ENCODE measurements at places on chromosomes 1 and 21.
A peak's percentile ranks its signal among the peaks of the same experiment; 100 is the strongest.

- DNase-seq, result no peak
Observed at GRCh38 chr1:232316864-232317263, 313.1 kb downstream of the SIPA1L2 start.

DNA sequence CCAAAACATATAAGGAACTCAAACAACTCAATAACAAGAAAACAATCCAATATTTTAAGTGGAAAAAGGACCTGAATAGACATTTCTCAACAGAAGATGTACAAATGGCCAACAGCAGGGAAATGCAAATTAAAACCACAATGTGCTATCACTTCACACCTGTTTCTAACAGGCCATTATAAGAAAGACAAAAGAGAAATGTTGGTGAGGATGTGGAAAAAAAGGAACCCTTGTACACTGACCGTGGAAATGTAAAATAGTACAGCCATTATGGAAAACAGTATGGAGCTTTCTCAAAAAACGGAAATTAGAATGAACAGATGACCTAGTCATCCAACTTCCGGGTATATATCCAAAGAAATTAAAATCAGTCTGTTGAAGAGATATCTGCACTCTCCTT lies 37.8 kb upstream of the CD2 start:
- no peak for DNase-seq

- no peak for DNase-seq
Observed at GRCh38 chr1:118989878-118990378, 1.8 kb upstream of the TBX15 start.

GRCh38 chr1:5913876-5914275 lies 78.3 kb downstream of the NPHP4 start:
- peak; percentile 26 for DNase-seq

GRCh38 chr1:205510308-205510950 lies 6.0 kb downstream of the CDK18 start:
- no peak for DNase-seq

GRCh38 chr1:27966402-27967105 lies 6.8 kb downstream of the XKR8 start:
- no peak for DNase-seq

- no peak for DNase-seq
Observed at GRCh38 chr1:55037733-55038551, 1.4 kb upstream of the PCSK9 start.

GRCh38 chr1:44707112-44707881 lies 23.7 kb downstream of the RNU5D-1 start:
- DNase-seq, result no peak

GRCh38 chr1:100188617-100189016 lies 10.6 kb upstream of the LRRC39 start:
- no peak for DNase-seq

- no peak for DNase-seq
Observed at GRCh38 chr1:208044589-208045462, 133.9 kb upstream of the CD34 start.

DNA sequence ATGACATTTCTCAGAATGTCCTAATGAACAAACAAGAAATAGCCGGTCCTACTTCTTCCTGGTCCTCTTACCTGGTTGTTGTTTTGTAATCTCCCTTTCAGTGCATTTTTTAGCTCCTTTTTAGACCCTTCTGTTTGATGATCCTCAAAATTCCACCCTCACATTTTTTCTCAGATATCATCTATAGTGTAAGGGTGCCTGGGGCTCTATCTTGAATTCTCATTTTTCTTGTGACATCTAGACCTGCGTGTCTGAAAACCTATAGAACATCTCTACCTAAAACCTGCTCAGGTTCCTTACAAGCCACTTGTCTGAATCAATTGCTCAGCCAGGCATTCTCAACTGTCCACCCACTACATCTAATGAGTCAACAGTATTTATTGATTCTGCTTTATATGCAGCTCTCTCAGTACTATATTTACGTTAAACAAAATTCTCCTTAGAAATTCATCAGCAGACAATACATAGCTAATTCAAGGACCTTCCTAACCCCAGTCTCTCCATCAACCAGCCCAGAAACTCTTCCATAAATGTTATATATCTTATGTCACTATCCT lies 36.5 kb upstream of the USH2A start:
- DNase-seq, result no peak

- no peak for DNase-seq
Observed at GRCh38 chr21:35219291-35219690, 170.2 kb upstream of the RUNX1 start.

DNA sequence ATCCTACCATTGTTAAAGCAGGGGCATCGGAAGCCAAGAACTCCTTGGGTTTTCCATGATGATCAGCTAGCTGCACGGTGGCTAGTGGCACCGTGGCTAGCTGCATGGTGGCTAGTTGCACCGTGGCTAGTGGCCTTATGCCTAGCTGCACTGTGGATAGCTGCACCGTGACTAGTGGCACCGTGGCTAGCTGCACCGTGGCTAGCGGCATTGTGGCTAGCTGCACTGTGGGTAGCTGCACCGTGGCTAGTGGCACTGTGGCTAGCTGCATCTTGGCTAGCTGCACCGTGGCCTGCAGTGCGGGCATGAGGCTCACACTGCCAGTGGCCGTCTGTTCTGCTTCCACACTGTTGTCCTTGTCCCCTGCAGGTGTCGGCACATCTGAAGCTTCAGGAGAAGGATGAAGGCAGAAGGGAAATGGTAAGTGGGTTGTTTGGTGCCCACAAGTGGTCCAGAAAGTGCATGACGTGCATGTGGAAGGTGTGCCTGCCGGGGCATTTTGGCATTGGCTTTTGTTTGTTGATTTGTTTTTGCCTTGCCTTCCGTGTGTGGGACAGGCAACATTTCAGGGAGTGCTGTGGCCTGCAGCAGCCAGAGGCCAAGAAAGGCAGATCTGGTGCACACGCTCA lies 38.6 kb downstream of the TFF3 start:
- DNase-seq, result no peak

DNA sequence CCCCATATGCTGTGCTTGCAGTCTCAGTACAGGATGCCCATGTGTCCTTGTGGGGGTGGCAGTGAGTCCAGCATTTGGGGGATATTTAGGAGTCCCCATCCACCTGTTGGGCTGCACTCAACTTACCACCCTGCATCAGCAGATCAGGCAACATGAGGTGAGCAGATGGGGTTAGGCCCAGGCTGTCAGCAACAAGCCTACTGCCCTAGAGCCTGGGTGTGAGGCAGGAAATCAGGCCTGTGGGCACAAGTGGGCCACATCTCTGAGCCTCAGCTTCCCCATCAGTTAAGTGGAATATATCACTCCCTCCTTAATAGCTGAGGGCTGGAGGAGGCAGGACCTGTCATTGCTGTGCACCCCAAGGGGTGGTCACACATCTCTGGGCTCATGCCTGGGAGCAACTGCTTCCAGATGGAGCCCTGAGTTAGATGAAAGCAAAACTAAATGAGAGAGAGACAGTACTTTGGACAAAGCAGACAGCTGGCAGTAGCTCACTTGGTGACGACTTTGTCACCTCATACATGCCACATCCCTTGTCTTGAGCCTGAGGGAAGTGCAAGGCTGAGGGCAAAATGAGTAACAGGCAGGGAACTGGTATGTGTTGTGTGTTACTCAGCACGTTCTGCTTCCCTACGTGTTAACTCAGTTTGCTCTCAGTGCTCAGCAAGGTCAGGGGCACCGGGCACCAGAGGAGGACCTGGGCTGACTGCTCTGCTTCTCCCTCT lies 48.4 kb downstream of the TRIM11 start:
- DNase-seq, result no peak

GRCh38 chr1:203870245-203870644 lies 8.8 kb downstream of the SNRPE start:
- no peak for DNase-seq

DNA sequence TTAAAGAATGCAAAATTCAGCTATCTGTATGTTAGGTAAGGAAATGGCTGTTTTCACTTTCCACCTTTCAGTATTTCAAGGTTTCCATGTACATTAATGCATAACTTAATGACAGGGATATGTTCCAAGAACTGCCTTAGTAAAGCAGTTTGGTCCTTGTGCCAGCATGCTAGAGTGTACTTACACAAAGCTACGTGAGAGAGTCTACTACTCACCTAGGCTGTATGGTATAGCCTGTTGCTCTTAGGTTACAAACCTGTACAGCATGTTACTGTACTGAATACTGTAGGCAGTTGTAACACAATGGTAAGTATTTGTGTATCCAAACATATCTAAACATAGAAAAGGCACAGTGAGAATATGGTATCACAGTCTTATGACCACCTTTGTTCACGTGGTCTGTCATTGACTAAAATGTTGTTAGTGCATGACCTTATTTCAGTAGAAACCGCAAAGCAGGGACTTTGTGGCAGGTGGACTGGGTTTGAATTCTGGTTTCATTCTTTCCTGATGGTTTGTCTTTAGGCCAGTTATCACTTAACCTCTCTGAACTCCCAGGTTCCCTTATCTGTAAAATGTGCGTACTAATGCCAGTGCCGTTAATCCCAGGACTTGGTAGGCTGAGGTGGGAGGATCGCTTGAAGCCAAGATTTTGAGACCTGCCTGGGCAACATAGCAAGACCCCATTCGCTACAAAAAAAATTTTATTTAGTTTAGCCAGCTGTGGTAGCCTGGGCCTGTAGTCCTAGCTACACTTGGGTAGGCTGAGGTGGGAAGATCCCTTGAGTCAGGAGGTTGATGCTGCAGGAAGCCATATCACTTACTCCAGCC lies 4.9 kb downstream of the SMYD2 start:
- no peak for DNase-seq

- DNase-seq, result no peak
Observed at GRCh38 chr21:32329331-32329730, 30.7 kb downstream of the MRAP start.

- no peak for DNase-seq
Observed at GRCh38 chr1:175270361-175270760, 77.8 kb upstream of the KIAA0040 start.

GRCh38 chr1:3564921-3565831 lies 46.1 kb downstream of the MEGF6 start:
- peak; percentile 69 for DNase-seq

- no peak for DNase-seq
Observed at GRCh38 chr1:198648592-198648991, 9.8 kb downstream of the PTPRC start.

DNA sequence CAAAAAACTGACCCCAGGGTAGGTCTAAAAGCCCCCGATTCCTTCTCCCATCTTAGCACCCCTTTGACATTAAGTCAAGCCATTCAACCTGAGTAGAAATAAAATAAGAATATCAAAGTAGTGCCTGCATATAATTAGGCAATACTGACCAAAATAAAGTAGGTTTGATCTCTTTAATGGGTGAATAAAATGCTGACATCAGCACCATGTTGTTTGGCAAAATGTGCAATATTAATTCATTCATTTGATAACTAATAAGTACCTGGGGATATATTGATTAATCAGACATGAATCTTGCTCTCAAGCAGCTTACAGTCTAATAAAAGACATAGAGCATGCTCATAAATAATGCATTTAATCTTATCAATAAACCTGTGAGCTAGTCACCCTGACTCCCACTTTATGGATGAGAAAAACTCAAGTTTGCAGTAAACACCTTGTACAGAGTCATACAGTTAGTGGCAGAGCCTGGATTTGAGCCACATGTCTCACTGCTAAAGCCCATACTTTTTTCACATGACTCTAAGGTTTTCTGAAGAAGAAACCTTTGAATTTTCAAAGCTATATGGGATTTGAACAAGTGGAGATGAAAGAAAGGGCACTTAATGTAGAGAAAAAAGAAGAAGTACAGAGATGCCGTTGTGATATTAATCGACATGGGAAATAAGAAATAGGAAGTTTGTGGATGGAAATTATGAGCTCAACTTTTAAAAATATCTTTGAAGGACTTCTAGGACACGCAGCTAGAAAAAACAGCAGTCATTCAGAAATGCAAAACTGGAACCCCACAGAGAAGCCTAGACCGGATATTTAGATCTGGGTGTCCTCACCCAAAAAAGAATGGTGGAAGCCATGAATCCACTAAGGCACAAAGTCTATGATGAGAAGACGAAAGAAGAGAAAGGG lies 183.9 kb downstream of the TOMM20 start:
- DNase-seq, result no peak

GRCh38 chr1:65866439-65866838 lies 73.7 kb downstream of the PDE4B start:
- DNase-seq, result no peak

DNA sequence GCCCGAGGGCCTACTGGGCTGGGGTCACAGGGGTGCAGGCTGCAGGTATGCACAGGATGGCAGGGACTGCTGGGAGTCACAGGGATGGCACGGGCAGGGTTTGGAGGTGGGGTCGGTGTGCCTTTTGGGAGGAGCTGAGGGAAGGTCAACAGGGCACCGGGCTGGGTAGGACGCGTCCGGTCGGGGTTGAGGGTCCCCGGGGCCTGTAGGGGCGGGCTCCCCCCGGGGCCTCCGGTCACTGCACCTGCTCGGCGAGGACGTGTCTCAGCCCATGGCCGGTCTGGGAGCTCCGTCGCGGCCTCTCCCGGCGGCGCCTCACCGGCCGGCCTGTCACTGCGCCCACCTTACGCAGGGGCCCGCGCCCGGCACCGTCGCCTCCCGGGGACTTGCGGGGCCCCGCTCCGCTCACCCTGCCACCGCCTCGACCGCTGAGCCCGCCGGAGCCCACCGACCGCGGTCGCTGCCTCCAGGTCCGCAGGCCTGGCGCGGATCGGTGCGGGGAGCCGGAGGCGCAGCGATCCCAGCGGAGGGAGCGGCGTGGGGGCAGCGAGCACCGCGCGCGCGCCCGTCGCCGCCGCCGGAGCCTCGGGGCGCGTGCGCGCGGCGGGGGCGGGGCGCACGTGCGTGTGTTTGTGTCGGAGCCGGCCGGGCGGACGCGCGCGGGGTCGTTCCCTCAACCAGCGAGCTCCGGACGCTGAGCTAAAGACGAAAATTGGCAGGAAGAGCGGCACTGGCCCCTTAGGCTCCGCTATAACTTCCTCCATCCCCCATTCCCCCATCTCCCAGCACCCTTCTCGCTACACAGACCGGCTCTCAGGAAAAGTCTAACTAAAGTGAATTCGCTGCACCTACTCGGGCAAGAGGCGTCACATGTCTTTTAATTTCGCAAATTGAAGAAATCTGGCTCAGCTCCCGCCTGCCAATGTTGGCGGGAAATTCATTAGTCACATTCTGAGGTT lies at the start of gene AMIGO1:
TSS of gene AMIGO1 (minus strand) at position 552 of the 959 bp plus-strand sequence. CDS start 815 bp downstream, outside the sequence.
- DNase-seq, result peak; percentile 83

DNA sequence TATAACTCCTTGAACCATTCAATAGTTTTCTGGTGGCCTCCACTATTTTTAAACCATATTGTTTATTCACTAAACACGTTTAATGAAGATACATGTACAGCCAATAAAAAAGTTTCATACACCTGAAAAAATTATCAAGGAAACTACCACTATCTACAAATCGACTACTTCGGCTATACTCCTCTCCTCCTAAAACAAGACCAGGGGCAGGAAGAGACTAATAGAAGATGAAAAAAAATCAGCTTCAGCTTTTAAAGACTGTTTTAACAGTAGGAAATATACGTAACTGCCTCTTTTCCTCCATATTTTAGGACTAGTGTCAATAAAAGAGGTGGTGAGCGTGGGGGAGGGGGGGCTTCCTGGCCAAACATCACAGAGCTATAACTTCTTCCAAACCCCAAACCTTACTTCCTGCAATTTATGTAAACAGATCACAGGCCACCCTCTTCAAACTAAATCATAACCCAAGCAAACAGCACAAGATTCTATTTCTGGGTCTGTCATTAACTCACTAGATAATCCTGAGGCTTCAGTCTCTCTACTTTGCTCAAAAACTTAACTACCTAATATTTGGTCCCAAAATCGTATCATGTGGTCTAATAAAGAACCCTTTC lies 15.1 kb downstream of the FOXJ3 start:
- no peak for DNase-seq

- DNase-seq, result no peak
Observed at GRCh38 chr1:25068829-25069228, 138.8 kb upstream of the RUNX3 start.

GRCh38 chr1:91026777-91027176 lies 4.9 kb upstream of the ZNF644 start:
- DNase-seq, result no peak
